ENCODE measurements at places on chromosomes 4 and X.

DNA sequence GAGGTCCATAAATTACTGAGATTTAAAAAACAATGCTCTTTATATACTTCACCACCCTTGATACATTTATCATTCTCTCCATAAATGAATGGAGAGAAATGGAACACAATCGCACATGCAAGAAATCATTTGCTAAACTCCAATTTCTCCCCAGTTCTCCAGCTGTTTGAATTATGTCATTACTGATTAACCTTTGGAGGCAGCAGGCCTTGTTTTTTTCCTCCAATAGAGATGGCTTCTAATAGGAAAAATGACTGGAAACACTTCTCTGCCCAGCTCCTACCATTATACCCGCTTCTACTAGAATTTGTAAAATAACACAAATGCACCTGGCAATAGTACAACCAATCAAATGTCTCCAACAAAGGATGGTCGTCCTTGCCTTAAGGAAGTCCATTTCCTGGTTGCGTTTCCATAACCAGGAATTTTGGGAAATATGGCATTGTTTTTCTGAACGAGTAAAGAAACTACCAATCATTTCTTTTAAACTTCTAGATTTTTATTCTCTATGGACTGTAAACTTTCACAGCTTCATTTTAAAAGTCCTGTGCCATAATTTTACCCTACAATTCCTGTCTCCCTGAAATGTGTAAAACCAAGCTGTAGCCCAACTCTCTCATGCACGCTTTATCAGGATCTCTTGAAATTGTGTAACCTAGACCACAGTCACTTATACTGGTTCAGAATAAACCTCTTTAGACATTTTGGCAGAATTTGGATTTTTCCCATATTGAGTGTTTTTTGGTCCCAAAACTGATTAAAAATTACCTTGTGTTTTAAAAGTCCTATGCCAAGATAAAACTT lies 60.1 kb downstream of the APBB2 start:
- no peak for DNase-seq

DNA sequence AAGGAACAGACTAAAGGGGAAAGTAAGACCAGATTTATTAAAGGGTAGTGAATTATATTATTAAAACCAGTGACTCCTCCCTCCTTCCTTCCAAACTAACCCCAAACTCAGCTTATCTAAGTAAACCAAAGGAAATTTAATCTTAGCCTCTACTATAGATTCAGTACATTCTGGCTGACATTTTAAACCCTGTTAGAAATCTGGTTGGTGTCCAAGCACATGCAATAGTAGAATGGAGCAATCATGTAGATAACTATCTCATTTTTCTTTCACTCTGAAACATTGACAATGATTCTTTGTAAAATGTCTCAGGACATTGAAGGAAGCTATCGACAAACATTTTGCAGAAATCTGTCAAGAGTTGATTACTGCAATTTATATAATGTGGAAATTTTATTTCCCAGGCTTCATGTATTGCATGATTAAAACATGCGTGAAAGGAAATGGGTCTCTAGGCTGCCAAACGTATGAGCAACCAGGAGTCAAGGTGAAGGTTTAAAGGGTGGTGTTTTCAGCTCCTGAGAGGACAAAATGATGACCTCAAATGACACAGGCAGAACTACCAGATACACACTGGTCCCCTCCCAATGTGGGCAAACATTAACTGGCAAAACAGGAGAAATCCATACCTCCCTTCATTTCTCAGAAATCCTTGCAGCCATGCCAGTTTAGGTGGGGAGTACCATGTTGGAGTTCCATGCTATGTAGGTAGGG lies 58.2 kb upstream of the RBM47 start:
- no peak for DNase-seq

DNA sequence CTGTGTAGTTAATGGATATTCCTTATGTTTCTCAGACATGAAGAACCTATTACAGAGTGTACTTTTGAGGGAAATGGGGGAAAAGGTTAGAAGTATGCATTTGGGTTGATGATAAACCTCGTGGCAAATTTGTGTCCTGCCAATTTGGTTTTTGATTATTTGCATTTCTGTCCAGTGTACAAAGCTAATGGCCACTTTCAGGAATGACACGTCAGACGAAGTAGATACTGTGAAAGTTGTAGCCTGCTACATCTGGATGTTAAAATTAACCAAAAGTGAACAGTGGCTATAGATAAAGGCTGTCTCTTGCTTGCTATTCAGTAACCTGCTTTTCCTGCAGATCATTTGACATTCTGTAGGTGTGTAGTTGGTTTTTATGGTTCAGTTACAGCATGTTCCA lies 1.0 kb downstream of the PRDX4 start:
- DNase-seq, result no peak

GRCh38 chr4:12050357-12050756 lies 621.7 kb upstream of the HS3ST1 start:
- DNase-seq, result no peak

GRCh38 chr4:173524218-173525117 lies 5.6 kb downstream of the HAND2 start:
- no peak for DNase-seq

DNA sequence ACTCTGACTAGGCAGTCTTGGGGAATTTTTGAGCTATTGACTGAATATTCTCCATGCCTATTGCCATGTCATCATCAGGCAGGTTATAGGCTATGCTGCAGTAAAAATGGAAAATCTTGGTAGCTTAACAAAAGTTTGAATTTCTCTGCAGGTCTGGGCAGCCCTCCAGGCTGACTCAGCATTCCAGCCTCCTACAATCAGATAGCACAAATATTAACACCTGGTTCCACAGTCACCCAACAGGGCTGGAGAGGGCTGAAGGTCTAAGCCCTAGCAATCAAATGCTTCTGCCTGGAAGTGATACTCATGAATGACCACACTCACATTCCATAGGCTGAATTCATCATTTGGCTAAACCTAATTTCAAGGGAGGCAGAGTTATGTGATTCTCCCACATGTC lies 9.6 kb upstream of the PPP3CA start:
- no peak for DNase-seq

DNA sequence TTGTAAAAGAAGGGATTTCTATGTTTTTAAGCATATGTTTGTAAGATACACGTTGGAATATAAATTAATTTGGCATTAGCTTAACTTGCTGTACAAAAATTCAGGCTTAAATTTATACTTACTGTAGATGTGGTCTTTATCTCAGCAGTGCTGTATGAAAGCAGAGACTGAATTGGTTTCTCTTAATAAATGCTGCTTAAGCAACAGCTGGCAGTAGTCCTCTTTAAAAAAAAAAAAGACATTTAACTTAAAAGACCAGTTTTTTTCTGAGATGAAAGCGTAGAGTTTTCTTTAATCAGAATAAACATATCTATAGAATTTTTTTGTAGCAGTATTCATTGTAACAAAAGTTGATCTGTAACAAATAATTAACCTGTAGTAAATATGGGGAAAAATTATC lies 124.6 kb downstream of the RAP1GDS1 start:
- no peak for DNase-seq

Data from lower leg skin (tissue), 4 donors.